ENCODE measurements at places on chromosomes 16 and 17. TPM values are rescaled to one million over a fixed set of nuclear protein-coding genes. Genes with fewer than 3 reads are reported as not detected.

The CA4 gene
- total RNA-seq = 4.0 TPM

The CFAP97D1 gene
- not detected for total RNA-seq

The AOC3 gene
- total RNA-seq = 0.82 TPM

The HOXB1 gene
- total RNA-seq = not detected

The SLC47A2 gene
- not detected for total RNA-seq

The USP31 gene
- 50.6 TPM for total RNA-seq

The PRSS36 gene
- not detected for total RNA-seq

The ABCC6 gene
- total RNA-seq = 0.10 TPM

The IKZF3 gene
- total RNA-seq = not detected

The KIF2B gene
- not detected for total RNA-seq

The ASPSCR1 gene
- 25.1 TPM for total RNA-seq

The SEC14L1 gene
- total RNA-seq = 604 TPM

The CDH5 gene
- 1,376 TPM for total RNA-seq

The FBXO47 gene
- not detected for total RNA-seq

The ACTG1 gene
- total RNA-seq = 9,336 TPM

The TNFRSF17 gene
- not detected for total RNA-seq

The SSTR5 gene
- total RNA-seq = not detected

The MEFV gene
- total RNA-seq = not detected

The KRT31 gene
- total RNA-seq = not detected

The ADAD2 gene
- 0.06 TPM for total RNA-seq

The CNGB1 gene
- not detected for total RNA-seq

The CHD9NB gene
- total RNA-seq = 2.7 TPM

The TBC1D3 gene
- total RNA-seq = not detected

The ATP6V0D1 gene
- total RNA-seq = 158 TPM

The STH gene
- not detected for total RNA-seq

The RNU2-1 gene
- total RNA-seq = not detected

The SOST gene
- not detected for total RNA-seq

The PRR35 gene
- not detected for total RNA-seq

The MYH3 gene
- total RNA-seq = 0.23 TPM

The CDH1 gene
- total RNA-seq = not detected

All from glomerular endothelial cell (primary cell).